ENCODE measurements at places on chromosomes 1 and 21. TPM values are rescaled to one million over a fixed set of nuclear protein-coding genes. Genes with fewer than 3 reads are reported as not detected.
A peak's percentile ranks its signal among the peaks of the same experiment; 100 is the strongest.

DNA sequence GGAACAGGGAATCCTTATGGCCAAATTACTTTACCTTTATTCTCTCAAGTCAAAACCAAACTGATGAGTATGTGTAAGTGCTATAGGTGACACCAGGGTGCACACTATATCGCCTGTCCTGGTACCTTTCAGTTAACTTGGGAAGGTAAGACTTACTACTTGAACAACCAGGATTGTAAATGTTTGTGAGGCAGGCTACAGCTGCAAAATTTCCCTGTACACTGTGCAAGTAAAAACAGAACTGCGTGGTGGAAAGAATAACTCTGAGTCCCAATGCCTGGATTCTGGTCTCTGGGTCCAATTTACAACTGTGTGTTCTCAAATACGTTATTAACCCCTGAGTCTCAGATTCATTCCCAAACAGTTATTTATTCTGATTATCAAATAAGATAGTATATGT is 73.5 kb downstream of the TENT5C start:
- no peaks in the 10 kb centered on the region for H3K36me3 ChIP-seq
- DNase-seq = no peak
- no peaks in the 10 kb centered on the region for H3K27me3 ChIP-seq
- H3K4me3 ChIP-seq = no peak overlapping the region

SERTAD4 gene
- 0.17 TPM for total RNA-seq

SLC30A10 gene
- not detected for total RNA-seq

JAM2 gene
- 2.1 TPM for total RNA-seq

- no peak overlapping the region for H3K4me3 ChIP-seq
- peaks cover 2% of the 10 kb centered on the region for H3K27me3 ChIP-seq
- no peaks in the 10 kb centered on the region for H3K4me1 ChIP-seq
- H3K27ac ChIP-seq = no peak overlapping the region
Measured at GRCh38 chr1:17400725-17401341, 28.8 kb downstream of the PADI6 start.

ANXA9 gene
- total RNA-seq = 0.33 TPM

ACP6 gene
- 7.4 TPM for total RNA-seq

- H3K27me3 ChIP-seq = no peaks in the 10 kb centered on the region
- no peak overlapping the region for H3K27ac ChIP-seq
- H3K4me1 ChIP-seq = peaks cover 3% of the 10 kb centered on the region
- no peak overlapping the region for H3K4me3 ChIP-seq
Measured at GRCh38 chr1:16967095-16967575, 13.3 kb downstream of the MFAP2 start.

DNA sequence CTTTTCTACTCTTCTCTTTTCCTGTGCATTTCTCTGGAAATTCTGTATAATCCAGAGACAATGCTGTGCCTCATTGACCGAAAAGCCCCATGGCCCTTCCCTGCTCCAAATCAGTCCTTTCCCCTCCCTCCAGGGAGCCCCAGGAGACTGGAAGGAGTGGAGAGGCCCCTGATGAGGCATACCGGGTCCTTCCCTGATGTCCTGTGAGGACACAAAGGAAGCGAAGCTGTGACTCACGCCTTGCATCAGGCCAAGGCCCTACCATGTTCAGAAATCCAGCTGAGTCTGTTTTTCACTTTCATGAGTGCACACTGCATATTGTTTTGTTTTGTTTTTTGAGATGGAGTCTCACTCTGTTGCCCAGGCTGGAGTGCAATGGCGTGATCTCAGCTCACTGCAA is 38.7 kb upstream of the BECN2 start:
- H3K36me3 ChIP-seq = no peaks in the 10 kb centered on the region
- peak; percentile 57 for DNase-seq
- H3K27ac ChIP-seq = no peak overlapping the region
